Left renal pelvis (tissue), 4 donors: ENCODE measurements at places on chromosomes 2 and 18.

DNA sequence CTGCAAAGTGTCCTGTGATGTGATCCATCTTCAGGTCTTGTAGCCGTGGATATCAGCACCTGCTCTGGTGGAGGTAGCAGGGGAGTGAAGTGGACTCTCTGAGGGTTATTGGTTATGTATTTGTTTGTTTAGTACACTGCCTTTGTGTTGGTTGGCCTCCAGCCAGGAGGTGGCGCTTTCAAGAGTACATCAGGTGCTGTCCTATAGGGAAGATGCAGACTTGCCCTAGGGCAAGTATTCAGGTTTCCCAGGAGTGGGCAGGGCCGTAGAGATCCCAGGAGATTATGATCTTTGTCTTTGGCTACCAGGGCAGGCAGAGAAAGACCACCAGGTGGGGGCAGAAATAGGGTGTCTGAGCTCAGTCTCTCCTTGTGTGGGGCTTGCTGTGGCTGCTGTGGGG is 411.8 kb downstream of the SOX11 start:
- DNase-seq, result no peak

DNA sequence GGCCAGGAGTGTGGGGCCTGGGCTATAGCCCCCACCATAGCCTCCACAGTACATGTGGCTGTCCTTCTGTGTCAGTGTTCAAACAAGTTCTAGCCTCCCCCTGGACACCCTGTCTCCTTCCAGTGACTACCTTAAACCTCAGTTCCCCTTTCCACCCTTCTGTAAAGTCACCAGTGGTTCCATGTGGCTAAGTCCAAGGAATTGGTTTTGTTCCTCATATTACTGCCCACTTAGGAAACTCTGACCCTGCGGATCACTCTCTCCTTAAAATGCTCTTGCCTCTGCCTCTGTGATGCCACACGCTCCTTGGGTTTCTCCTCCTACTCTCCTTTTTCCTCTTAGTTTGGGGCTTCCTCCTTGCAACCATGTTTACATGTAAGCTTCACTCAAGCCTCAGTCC is 27.8 kb upstream of the REL start:
- no peak for DNase-seq

- no peak for DNase-seq
Measured at GRCh38 chr2:236581546-236581945, 11.9 kb downstream of the ACKR3 start.

GRCh38 chr2:176758426-176758825 is 454.2 kb upstream of the HNRNPA3 start:
- DNase-seq, result no peak

- no peak for DNase-seq
Measured at GRCh38 chr2:61485281-61485680, 14.4 kb upstream of the USP34 start.

GRCh38 chr2:173051463-173052215 is 24.0 kb upstream of the MAP3K20 start:
- no peak for DNase-seq

- no peak for DNase-seq
Measured at GRCh38 chr2:230714136-230714480, 1.5 kb downstream of the CAB39 start.

- no peak for DNase-seq
Measured at GRCh38 chr2:195677884-195678283, 20.9 kb downstream of the SLC39A10 start.

DNA sequence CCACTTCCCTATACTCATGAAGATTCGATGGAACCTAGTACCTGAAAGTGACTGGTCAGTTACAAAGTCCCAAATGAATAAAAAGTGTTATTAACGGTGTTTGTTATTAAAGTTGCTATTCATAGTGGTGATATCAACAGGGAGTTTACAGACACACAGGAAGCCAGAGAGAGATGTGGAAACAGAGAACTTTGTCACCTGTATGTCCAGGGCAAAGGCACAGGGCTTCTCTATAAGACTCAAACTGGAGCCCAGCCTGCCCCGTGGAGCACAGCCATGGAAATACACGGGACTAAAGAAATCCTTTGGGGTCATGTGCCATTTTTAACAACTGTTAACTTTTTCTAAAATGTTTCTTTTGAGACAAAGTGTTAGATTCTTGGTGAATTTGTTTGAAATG is 68.5 kb downstream of the KLF7 start:
- no peak for DNase-seq

DNA sequence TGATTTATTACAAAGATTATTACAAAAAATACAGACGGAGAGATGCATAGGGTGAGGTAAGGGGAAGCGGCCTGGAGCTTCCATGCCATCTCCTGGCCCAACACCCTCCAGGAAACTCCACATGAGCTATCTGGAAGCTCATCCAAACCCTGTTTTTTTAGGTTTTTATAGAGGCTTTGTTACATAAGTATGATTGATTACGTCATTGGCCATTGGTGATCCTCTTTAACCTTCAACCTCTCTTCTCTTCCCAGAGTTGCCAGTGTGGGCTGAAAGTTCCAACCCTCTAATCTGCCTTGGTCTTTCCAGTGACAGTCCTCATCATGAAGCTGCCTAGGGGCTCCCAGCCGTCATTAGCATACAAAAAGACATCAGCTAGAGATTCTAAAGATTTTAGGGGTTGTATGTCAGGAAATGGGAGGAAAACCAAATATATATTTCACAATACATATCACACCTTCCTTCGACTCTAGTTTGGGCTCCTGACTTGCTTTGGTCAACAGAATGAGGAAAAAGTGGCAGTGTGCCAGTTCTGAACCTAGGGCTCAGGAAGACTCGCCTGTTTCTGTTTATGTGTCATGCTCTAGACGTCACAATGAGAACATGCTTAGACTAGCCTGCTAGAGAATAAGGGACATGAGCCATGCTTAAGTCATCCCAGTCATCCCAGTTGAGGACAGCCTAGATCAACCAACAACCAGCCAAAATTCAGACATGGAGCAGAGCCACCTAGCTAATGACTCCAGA is 54.1 kb downstream of the ETAA1 start:
- DNase-seq, result no peak

DNA sequence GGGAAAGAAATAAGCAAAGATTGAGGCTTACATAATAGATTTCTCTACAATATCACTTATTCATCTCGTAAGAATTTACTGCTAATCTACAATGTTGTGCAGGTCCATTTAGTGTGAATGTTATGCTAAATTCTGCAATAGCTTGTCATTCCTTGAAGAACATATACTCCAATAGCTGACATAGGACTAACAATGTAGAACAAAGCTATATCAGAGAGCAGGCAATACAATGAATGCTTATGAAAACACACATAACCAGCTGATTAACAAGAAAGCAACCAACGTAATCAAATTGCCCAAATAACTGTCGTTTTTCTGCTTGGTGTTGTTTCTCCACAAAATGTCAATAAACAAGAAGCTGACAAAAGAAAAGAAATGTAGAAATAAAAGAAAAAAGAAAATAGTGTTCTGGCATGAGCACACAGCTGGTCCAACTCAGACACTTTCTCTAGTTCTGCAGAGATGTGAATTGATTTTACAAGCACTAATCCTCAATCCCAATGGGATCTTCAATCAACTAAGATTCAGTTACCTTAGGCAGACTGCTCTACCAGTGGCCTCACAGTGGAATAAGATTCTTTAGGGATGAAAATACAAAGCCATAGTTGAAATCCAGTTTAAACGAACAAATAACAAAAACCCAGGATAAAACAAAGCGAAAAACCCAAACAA is 1024.7 kb upstream of the PIK3C3 start:
- DNase-seq, result no peak

GRCh38 chr2:23452853-23453420 is 68.0 kb downstream of the KLHL29 start:
- DNase-seq, result no peak

- DNase-seq, result no peak
Measured at GRCh38 chr2:190578158-190579057, 43.9 kb upstream of the NEMP2 start.

DNA sequence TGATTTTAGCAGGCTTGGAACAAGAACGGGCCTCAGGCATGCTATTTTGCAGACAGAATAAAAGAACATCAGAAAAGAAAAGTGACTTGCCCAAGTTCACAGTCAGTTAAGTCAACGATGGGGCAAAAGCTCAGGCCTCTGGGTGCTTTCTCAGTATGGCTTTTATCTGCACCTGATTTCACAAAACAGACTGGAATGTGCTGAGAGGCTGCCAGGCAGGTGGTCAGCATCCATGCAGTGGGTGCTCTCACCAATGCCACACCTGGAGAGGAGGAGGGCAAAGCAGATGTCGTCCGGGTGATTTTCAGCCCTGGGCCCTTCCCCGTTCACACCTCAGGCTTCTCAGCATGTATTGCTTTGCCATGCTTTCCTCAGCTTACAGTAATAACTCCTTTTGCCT is 854.6 kb downstream of the RNF144A start:
- no peak for DNase-seq

- no peak for DNase-seq
Measured at GRCh38 chr2:23330214-23330613, 54.8 kb upstream of the KLHL29 start.

- no peak for DNase-seq
Measured at GRCh38 chr18:62450546-62451410, 72.0 kb upstream of the ZCCHC2 start.

- DNase-seq, result no peak
Measured at GRCh38 chr2:58739033-58739432, 497.9 kb upstream of the FANCL start.

- no peak for DNase-seq
Measured at GRCh38 chr2:110900191-110900590, 167.8 kb downstream of the ACOXL start.

- DNase-seq, result no peak
Measured at GRCh38 chr18:9597609-9598008, 16.8 kb downstream of the PPP4R1 start.

- no peak for DNase-seq
Measured at GRCh38 chr18:3368193-3368592, 81.8 kb upstream of the TGIF1 start.

GRCh38 chr2:224448236-224448635 is 46.3 kb upstream of the FAM124B start:
- no peak for DNase-seq

DNA sequence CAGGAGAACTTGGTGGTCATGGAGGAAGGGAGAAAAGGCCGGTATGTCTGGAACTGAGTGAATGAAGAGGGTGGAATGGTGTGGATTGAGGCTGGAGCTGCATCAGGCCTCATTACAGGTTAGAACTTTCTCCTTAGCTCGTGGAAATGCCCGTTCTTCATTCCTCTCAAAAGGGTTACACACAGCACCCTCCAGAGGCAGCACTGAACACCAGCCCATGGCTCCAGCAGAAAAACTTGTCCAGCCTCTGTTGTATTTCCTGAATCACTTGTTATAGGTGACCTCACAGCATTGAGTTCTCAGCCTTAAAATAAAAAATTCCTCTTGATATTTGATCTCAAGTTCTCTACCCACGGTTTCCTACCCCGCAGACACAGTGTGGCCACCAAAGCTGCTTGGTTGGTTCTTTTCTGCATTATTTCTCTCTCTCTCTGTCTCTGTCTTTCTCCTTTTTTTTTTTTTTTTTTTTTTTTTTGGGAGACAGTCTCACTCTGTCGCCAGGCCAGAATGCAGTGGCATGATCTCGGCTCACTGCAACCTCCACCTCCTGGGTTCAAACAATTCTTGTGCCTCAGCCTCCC is 89.6 kb downstream of the ITGB1BP1 start:
- peak; percentile 48 for DNase-seq

GRCh38 chr2:205930209-205930608 is 155.8 kb downstream of the INO80D start:
- DNase-seq, result no peak

- DNase-seq, result no peak
Measured at GRCh38 chr2:68994864-68995263, 18.1 kb upstream of the ANTXR1 start.

DNA sequence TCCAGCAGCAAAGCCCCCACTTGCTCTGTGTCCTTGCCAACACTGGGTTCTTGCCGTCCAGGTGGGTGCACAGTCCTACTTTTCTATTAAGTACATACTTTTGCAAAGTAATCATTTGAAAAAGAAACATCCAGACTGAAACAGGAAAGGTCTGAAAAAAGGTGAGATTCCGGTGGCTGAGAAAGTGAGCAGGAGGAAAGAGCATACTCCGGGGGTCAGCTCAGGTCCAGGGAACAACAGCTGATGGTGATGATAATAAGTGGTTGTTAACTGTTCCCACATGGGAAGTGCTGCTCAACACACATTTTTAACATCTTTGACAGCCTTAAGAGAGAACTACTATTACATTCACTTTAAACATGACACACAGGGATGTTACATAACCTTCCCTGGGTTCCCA is 86.1 kb upstream of the UXS1 start:
- no peak for DNase-seq

GRCh38 chr2:180872255-180872654 is 108.2 kb upstream of the UBE2E3 start:
- DNase-seq, result no peak

GRCh38 chr2:60540074-60540473 is 13.4 kb downstream of the BCL11A start:
- DNase-seq, result no peak

GRCh38 chr2:46569766-46570165 is 90.4 kb downstream of the TMEM247 start:
- DNase-seq, result no peak

- no peak for DNase-seq
Measured at GRCh38 chr2:105231232-105231619, 10.3 kb upstream of the GPR45 start.

DNA sequence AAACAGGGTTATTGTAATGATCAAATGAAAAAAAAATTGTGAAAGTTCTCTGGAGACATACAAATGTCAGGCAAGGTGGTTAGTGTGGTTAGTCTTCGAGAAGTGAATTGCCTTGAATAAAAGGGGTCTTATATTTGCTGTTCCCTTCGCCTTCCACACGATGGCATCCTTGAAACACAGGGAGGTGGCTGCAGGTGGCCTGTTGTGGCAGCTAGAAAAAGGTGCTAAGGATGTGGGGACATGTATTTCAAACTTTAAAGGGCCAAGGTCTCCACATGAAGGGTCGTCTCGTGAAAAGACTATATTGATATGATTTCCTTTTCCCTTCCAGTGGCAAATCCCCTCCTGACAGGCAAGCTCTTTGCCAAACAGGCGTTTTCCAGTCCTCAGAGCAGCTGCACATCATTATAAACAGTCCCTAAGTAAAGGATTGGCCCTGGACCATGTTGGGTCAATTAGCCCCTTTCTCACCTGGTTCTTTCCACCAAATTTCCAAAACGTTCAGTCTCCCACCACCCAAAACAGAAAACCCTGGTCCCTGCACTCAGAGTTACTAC is 68.5 kb downstream of the COPS8 start:
- peak; percentile 41 for DNase-seq

DNA sequence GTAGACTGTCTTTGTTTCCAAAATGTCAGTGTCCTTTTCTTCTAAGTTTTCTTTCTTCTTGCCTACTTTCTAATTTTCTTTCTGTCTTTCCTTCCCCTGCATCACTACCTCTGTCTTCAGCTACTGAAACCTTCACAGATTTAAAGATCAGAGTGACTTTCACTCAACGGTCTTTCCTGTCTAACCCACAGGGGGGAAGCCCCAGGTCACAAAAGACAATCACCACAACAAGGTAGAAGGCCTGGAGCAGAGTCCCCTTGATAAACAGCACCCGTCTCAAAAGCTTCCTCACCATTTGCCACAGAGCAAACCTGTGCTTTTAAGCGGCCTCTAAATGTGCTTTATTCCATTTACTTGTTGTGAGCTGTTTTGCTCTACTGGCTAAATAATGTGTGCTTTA is 665.4 kb downstream of the BCL11A start:
- no peak for DNase-seq

GRCh38 chr2:121884078-121884477 is 128.6 kb downstream of the TSN start:
- no peak for DNase-seq

- no peak for DNase-seq
Measured at GRCh38 chr18:64201781-64202180, 52.9 kb upstream of the LINC00305 start.

GRCh38 chr2:127783101-127783500 is 27.9 kb downstream of the WDR33 start:
- no peak for DNase-seq
